ENCODE measurements at places on chromosomes 7 and 10. TPM values are rescaled to one million over a fixed set of nuclear protein-coding genes. Genes with fewer than 3 reads are reported as not detected.

Gene NAT16
- not detected for total RNA-seq

Gene HABP2
- not detected for total RNA-seq

Gene BPGM
- total RNA-seq = 22.3 TPM

Gene TRIM50
- total RNA-seq = not detected

Gene IL15RA
- 23.7 TPM for total RNA-seq

Gene LOXL4
- not detected for total RNA-seq

Gene OR2A7
- 5.4 TPM for total RNA-seq

- H3K27ac ChIP-seq = no peak overlapping the region
- H3K36me3 ChIP-seq = no peaks in the 10 kb centered on the region
- H3K27me3 ChIP-seq = peaks cover 3% of the 10 kb centered on the region
- no peaks in the 10 kb centered on the region for H3K4me1 ChIP-seq
These were observed 1.2 kb upstream of the WDFY4 start for GRCh38 chr10:48683424-48683823.

DNA sequence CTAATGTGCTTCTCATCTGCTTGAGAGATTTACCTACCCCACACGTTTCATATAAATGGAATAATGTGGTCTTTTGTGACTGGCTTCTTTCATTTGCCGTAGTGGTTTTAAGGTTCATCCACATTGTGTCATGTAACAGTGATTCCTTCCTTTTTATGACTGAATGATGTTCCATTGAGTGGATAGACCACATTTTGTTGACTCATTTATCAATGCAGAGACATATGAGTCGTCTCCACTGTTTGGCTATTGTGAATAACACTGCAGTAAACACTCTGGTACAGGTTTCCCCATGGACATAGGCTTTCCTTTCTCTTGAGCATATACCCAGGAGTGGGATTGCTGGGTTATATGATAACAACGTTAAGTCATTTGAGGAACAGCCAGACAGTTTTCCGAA, 2.0 kb upstream of the AOC1 start:
- DNase-seq = no peak
- no peaks in the 10 kb centered on the region for H3K36me3 ChIP-seq
- H3K27ac ChIP-seq = no peak overlapping the region
- H3K4me1 ChIP-seq = no peaks in the 10 kb centered on the region

DNA sequence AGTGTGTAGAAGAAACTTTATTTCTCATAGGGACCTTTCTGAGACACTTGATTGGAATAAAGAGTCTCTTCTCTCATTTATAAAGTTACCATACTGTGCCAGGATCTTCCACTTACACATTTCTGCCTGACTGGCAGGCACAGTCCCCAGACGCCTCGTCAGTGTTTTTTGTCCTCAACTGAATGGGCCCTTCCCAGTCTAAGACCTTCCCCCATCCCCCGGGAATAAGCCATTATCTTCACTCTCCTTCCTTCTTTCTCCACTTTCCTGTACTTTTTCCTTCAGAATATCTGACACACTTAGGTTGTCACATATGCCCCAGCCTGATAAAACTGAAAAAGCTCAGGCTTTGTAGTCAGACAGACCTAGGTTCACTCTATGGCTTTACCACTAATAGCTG, 35.3 kb upstream of the KCNIP2 start:
- DNase-seq = no peak
- no peaks in the 10 kb centered on the region for H3K27me3 ChIP-seq
- peaks cover 3% of the 10 kb centered on the region for H3K36me3 ChIP-seq
- H3K27ac ChIP-seq = no peak overlapping the region

DNA sequence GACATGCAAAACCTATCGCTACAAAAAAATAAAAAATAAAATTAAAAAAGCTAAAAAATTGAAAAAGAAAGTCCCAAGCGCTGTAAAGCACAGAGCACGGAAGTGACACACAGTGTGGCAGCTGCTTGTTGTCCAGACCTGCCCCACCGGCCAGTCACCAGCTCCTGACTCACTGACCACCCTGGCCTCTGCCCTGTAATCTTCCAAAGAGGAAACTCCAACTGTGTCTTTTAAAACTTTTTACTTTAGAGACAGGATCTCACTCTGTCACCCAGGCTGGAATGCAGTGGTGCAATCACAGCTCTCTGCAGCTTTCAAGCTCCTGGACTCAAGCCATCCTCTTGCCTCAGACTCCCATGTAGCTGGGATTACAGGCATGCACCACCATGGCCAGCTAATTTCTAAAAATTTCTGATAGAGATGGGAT, 23.6 kb downstream of the GNA12 start:
- no peak overlapping the region for H3K4me3 ChIP-seq
- no peak overlapping the region for H3K27ac ChIP-seq
- peaks cover 4% of the 10 kb centered on the region for H3K36me3 ChIP-seq
- peaks cover 65% of the 10 kb centered on the region for H3K4me1 ChIP-seq
- H3K27me3 ChIP-seq = no peaks in the 10 kb centered on the region

- no peak for DNase-seq
- H3K27ac ChIP-seq = no peak overlapping the region
- no peak overlapping the region for H3K4me3 ChIP-seq
- peaks cover 7% of the 10 kb centered on the region for H3K27me3 ChIP-seq
- H3K36me3 ChIP-seq = no peaks in the 10 kb centered on the region
These were observed 68.8 kb downstream of the RAPGEF5 start for GRCh38 chr7:22288202-22288601.

GRCh38 chr7:91598791-91599190, 281.7 kb downstream of the MTERF1 start:
- H3K36me3 ChIP-seq = no peaks in the 10 kb centered on the region
- DNase-seq = no peak
- no peak overlapping the region for H3K27ac ChIP-seq
- no peak overlapping the region for H3K4me3 ChIP-seq

- peak overlapping the region; percentile 39 for H3K27ac ChIP-seq
- DNase-seq = no peak
- H3K27me3 ChIP-seq = no peaks in the 10 kb centered on the region
- no peaks in the 10 kb centered on the region for H3K36me3 ChIP-seq
- peaks cover 13% of the 10 kb centered on the region for H3K4me1 ChIP-seq
These were observed 13.9 kb upstream of the ANTXRL start for GRCh38 chr10:46272863-46273415.

- no peak overlapping the region for H3K27ac ChIP-seq
- no peak for DNase-seq
- H3K27me3 ChIP-seq = peaks cover 12% of the 10 kb centered on the region
- H3K4me1 ChIP-seq = no peaks in the 10 kb centered on the region
These were observed 459.1 kb downstream of the PLXNA4 start for GRCh38 chr7:132117181-132117580.

DNA sequence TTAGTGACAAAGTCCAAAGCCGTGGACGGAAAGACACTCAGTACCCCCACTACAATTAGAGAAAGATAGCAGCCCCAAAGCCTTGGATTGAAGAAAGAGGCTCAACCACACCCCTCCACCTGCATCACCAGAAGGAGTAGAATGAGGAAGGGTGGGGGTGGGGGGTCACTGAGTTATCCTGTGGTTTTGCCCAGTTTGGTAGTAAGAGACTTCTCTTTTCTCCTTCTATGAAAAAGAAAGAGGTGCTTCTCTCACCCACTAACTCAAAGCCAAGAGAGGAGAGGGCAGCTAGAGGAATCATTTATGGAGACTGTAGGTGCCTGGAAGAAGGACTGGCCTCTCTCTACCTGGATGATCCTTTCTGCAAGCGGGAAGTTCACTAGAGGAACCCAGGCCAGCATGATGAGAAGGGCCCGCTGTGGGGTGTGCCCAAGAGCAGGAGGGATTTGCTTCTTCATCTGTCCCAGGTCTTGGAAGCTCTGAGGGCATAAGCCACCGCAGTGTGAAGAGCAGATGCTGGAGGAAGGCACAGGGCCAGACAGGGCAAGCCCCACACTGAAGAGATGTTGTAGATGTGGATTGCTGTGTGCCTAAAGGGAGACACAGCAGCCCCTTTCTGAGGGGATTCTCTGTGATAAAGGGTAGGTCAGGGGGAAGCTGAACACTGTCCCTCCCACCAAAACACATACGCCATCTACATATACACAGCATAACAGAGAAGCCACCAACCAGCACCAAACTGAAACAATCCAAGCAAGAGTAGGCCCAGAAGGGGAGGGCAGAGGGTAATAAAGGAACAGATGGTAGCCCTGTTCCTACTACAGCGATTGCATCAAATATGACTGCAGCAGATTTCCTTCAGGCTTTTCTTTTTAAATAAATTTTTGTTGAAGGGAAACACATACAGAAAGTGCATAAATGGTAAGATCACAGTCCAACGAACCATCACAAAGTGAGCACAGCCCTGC, 25.8 kb upstream of the LANCL2 start:
- DNase-seq = no peak
- peaks cover 20% of the 10 kb centered on the region for H3K27me3 ChIP-seq
- H3K36me3 ChIP-seq = no peaks in the 10 kb centered on the region
- no peaks in the 10 kb centered on the region for H3K4me1 ChIP-seq
- no peak overlapping the region for H3K4me3 ChIP-seq

- H3K27ac ChIP-seq = no peak overlapping the region
- H3K36me3 ChIP-seq = no peaks in the 10 kb centered on the region
These were observed 165.5 kb downstream of the DIP2C start for GRCh38 chr10:523925-524324.

- H3K36me3 ChIP-seq = no peaks in the 10 kb centered on the region
- H3K4me1 ChIP-seq = no peaks in the 10 kb centered on the region
- H3K4me3 ChIP-seq = no peak overlapping the region
- no peaks in the 10 kb centered on the region for H3K27me3 ChIP-seq
These were observed 776 bp upstream of the CALML3 start for GRCh38 chr10:5523796-5524574.

All from activated T-cell treated with anti-CD3 and anti-CD28 coated beads, Interleukin-2, amount 50 U/mL, for 72 hours (primary cell).